ENCODE measurements at places on chromosomes 3 and 15.
A peak's percentile ranks its signal among the peaks of the same experiment; 100 is the strongest.

DNA sequence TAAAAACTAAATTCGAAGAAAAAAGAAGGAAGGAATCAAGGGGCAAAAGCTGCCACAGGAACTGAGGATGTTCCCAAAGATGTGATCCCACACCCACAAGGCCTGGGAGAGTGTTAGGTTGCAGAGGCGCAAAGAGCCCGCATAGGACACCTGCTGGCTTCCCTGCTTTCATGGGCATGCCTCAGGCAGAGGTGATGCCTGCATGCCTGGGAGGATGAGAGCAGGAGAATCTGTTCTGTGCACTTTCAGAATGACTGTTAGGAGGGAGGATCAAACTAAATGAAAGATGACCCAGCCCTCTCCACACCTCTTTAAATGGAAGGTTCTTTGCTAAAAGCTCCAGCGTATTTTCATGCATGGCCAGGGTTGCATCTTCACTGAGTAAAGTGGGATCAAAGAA lies 162.4 kb downstream of the PLCL2 start:
- no peak for DNase-seq

DNA sequence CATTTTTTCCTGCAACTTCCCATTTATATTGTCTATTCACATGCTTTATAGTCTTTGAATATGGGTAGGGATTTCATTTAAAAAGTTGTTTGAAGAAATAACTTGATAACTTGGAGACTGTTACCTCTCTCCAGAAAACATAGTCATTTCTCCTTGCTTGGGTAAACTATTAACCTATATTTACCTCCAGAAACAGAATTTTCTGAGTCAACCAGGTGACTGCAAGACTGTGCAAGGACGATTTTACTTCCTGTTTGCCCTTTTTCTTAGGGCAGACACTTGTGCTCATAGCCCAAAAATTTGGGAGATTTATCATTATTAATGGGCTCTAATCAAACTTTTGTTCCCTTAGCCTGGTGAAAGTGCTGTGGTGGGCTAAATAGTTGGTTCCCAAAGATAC lies 14.3 kb upstream of the MOBP start:
- DNase-seq, result no peak

DNA sequence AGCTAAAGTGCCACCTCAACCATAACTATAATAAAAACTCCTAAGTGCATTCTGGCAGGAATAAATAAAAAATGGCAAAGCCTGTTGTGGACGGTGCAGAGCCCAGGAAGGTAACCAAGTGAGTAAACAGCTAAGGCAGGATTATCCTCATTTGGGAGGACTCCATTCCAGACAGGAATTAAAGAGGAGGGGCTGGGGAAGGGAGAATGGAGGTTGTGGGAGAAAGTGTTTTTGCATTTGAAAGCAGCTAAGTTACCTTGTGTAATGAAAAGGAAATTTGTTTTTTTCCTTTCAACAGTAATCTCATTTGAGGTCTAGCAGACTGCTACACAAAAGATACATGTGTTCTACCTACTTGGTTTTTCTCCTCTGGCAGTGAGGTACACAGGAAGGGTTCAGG lies 248.5 kb downstream of the TIGIT start:
- DNase-seq, result no peak

- no peak for DNase-seq
These were observed 154.4 kb upstream of the RARB start for GRCh38 chr3:25273582-25274171.

GRCh38 chr3:38987456-38987855 lies 64.3 kb downstream of the SCN11A start:
- no peak for DNase-seq

DNA sequence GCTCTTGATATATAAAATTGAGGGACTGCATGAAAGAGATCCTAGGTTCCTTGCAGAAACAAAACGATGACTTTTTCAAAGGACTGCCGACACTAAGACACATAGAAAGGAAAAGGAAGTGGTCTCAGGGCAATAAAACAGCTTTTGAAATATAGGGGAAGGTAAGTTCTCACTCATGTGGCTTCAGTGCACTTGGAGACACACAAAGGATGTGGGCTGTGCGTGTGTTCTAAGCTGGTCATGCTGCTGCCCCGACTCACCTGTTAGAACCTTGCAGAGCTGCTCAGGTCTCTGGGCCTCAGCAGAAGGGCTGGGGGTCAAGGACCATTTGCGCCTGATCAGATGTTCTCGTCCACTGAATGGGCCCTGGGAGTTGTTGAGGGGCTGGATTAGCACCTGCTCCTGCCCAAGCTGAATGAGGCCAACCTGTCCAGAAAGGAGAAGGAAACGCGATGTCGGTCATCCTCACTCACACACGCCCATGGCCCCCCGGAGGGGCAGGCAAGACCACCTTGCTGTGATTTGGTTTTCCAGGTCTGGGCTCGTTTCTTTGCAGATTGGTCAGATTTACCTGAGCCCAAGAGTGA lies 11.1 kb downstream of the ADAMTS17 start:
- DNase-seq, result no peak

DNA sequence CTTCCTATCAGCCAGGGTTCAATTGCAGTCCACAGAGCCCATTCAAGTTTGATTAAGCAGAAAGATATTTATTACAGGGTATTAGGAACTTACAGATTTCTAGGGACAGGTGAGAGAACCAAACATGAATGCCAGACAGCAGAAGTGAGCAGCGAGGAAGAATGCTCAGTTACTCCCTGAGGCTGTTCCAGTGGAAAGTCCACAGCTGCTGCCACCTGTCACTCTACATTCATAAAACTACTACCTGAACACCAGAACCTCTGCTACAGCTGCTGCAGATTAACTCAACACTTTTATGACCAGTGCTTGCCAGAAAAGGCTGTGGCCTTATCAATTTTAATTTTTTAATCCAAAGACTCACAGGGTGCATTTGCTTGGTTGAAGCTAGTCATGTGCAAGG lies 325.4 kb upstream of the ONECUT1 start:
- DNase-seq, result no peak

GRCh38 chr3:13217253-13217652 lies 144.0 kb upstream of the IQSEC1 start:
- DNase-seq, result no peak

DNA sequence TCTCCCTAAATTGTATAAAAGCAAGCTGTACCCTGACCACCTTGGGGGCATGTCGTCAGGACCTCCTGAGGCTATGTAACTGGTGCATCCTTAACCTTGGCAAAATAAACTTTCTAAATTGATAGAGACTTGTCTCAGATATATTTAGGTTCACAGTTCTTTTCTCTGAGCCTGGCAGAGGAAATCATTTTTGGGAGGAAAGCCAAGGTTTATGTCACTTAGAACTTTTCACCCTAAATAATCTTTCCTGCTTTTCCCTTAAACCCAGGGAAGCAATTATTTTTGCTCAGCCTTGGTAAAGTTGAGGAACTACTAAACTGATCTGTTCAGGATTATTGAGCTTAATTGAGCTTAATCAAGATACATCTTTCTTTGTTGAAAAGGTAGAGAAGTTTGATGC lies 608.9 kb downstream of the PDCD6IP start:
- no peak for DNase-seq

DNA sequence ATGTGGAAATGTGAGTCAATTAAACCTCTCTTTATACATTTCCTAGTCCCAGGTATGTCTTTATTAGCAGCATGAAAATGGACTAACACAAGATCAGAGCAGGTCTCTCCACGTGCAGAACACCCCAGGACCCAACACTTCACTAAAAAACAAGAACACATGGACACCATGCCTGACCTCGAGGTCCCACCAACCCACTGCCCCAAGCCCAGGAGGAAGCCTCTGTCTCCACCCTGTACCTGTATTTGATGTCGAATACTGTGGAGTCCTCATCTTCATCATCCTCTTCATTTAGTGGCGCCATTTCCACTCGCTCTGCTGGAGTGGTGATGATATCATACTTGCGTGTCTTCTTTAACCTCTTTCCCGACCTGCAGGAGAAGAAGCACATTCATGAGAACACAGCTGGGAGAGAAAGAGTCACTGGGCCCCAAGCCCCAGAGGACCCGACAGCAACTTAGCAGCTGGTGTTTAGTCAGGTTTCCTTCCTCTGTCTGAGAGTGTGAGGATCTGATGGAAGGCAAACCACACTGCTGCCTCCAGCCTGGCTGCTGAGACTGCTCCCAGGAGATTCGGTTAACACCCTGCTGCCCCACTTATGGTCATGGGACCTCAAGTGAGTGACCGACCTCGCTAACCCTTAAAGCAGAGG lies 25.5 kb downstream of the FAM174B start:
- no peak for DNase-seq

- DNase-seq, result no peak
These were observed 92.0 kb upstream of the VEPH1 start for GRCh38 chr3:157595259-157595658.

DNA sequence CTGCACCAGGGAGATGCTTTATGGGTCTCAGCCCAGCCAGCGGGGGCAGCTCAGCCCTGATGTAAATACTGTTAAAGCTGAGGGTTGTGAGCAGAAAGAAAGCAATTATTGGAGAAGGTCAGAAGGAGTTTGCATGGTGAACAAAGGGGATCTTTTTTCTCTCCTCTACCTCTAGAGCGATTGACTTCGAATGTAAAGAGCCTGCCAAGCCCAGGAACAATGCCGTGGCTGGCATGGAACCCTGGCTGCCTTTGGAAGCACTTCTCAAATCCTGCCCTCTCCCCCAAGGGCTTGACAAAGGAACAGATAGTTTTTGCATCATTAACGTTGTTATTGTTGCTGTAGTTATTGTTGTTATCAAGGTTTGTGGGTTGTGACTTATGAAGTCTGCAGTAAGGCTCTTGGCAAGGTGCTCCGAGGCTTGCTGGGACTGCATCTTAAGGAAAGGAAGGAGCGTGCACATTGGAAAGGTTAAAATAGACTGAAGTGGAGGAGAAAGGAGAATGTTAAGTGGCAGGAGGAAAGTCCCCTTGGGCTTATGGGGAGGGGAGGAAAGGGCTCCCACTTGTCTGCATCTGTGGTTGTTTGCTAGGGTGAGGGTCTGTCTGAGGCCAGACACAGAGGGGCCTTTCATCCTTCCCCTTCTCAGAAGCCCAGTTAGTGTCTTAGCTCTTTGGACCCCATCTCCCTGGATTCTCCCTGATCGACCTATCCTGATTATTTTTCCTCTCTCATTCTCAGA lies 16.7 kb downstream of the PDIA5 start:
- DNase-seq, result no peak

GRCh38 chr3:100609963-100610362 lies 562 bp downstream of the ADGRG7 start:
- DNase-seq, result no peak

GRCh38 chr3:151770956-151771355 lies 37.2 kb downstream of the AADACL2 start:
- peak; percentile 81 for DNase-seq

Measured in lung microvascular endothelial cell (primary cell).